ENCODE measurements at places on chromosomes 16 and 17. TPM values are rescaled to one million over a fixed set of nuclear protein-coding genes. Genes with fewer than 3 reads are reported as not detected.

GRCh38 chr16:20740901-20741521 lies 607 bp downstream of the THUMPD1 start:
- H3K36me3 ChIP-seq: peaks cover 2% of the 10 kb centered on the region
- no peaks in the 10 kb centered on the region for H3K27me3 ChIP-seq
- H3K4me3 ChIP-seq: peak overlapping the region; percentile 93

GRCh38 chr17:8122924-8123694 lies 797 bp downstream of the HES7 start:
- H3K27me3 ChIP-seq: peaks cover 5% of the 10 kb centered on the region
- no peak overlapping the region for H3K27ac ChIP-seq
- no peak for DNase-seq
- H3K4me1 ChIP-seq: peaks cover 59% of the 10 kb centered on the region

- no peak overlapping the region for H3K27ac ChIP-seq
- H3K4me1 ChIP-seq: no peaks in the 10 kb centered on the region
- no peak for DNase-seq
- no peaks in the 10 kb centered on the region for H3K27me3 ChIP-seq
Observed at GRCh38 chr17:66904760-66905624, 59.5 kb upstream of the CACNG4 start.

- no peak overlapping the region for H3K27ac ChIP-seq
- no peak overlapping the region for H3K4me3 ChIP-seq
- DNase-seq: no peak
- H3K36me3 ChIP-seq: peaks cover 10% of the 10 kb centered on the region
Observed at GRCh38 chr17:28723159-28723835, 2.7 kb downstream of the TLCD1 start.

- no peak overlapping the region for H3K27ac ChIP-seq
- H3K27me3 ChIP-seq: no peaks in the 10 kb centered on the region
- no peak for DNase-seq
- H3K36me3 ChIP-seq: no peaks in the 10 kb centered on the region
Observed at GRCh38 chr17:61058066-61058465, 341.6 kb upstream of the TBX2 start.

GRCh38 chr16:9817586-9817985 lies 364.6 kb downstream of the GRIN2A start:
- no peaks in the 10 kb centered on the region for H3K36me3 ChIP-seq
- no peak overlapping the region for H3K27ac ChIP-seq
- no peak for DNase-seq

- H3K27ac ChIP-seq: no peak overlapping the region
- H3K4me1 ChIP-seq: peaks cover 9% of the 10 kb centered on the region
- no peak overlapping the region for H3K4me3 ChIP-seq
- no peak for DNase-seq
- H3K36me3 ChIP-seq: peaks cover 6% of the 10 kb centered on the region
Observed at GRCh38 chr16:4805231-4805630, 2.8 kb upstream of the ROGDI start.

- no peak for DNase-seq
- H3K36me3 ChIP-seq: peaks cover 4% of the 10 kb centered on the region
- peaks cover 13% of the 10 kb centered on the region for H3K4me1 ChIP-seq
- H3K27me3 ChIP-seq: no peaks in the 10 kb centered on the region
- H3K27ac ChIP-seq: no peak overlapping the region
Observed at GRCh38 chr16:4481963-4482362, 5.8 kb downstream of the HMOX2 start.

DNA sequence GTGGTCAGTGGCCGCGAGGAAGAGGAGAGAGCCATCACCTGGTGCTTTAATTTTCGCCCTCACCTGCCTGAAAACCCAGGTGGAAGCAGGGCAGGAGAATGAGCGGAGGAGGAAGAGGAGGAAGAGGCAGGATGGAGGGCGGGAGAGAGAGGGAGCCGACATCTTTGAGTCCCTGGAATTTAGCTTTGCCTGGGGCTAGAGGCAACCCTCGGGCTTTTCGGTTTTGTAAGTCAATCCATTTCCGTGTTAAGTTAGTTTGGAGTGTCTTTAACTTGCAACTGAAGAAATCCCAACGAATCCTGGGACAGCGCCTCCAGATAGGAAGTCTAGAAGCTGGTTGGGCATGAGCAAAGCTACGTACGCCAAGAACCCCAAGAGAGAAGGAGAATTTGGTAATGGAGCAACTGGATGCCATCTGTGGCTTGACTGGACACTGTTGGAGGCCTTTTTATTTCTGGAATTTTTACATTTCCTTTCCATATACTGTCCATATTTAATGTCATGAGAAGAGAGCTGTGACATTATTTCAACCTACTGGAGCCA lies 36.9 kb upstream of the ATP2A3 start:
- DNase-seq: no peak
- no peaks in the 10 kb centered on the region for H3K27me3 ChIP-seq
- H3K36me3 ChIP-seq: peaks cover 8% of the 10 kb centered on the region
- H3K4me3 ChIP-seq: no peak overlapping the region

DNA sequence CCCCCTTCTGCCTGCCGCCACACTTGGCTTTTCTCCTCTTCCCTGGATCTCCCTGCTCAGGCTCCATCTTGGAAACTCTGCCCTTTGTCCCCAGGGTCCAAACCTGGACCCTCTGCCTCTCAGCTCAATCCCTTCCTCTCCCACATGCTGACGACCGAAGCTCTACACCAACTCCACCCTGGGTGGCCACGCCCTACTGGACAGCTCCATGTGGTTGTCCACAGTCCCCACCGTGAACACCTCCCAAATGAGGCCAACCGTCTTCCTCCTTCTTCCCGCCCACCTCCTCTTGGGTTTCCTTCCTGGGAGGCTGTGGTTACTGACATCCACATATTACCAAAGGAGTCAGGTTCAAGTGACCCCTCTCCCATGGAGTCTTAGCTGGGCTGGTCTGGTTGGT lies 22.6 kb upstream of the MLKL start:
- no peaks in the 10 kb centered on the region for H3K27me3 ChIP-seq
- no peak for DNase-seq
- no peak overlapping the region for H3K27ac ChIP-seq
- H3K4me1 ChIP-seq: no peaks in the 10 kb centered on the region
- no peaks in the 10 kb centered on the region for H3K36me3 ChIP-seq

DNA sequence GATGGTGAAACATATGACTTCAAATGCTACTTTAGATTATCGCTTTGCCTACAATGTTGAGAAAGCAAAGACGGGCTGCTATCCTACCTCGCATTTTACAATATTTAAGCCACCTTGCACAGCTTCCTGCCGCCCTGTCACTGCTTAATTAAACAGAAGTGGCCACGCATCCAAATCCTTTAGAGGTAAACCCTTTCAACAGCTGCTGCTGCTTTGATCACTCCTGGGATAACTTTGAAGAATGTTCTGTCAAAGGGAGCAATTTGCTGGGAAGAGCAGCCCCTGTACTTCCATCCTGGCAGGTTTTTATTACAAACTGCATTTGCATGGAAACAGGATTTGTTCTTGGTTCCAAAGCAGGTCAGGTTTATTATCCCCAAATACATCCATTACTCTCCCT lies 24.2 kb upstream of the SSTR2 start:
- H3K27ac ChIP-seq: no peak overlapping the region
- H3K4me3 ChIP-seq: no peak overlapping the region
- no peaks in the 10 kb centered on the region for H3K27me3 ChIP-seq

- H3K4me1 ChIP-seq: no peaks in the 10 kb centered on the region
- no peak overlapping the region for H3K4me3 ChIP-seq
- no peak overlapping the region for H3K27ac ChIP-seq
- H3K36me3 ChIP-seq: no peaks in the 10 kb centered on the region
- DNase-seq: no peak
Observed at GRCh38 chr17:6989779-6990178, 6.1 kb upstream of the ALOX12 start.

- H3K4me3 ChIP-seq: no peak overlapping the region
- H3K36me3 ChIP-seq: no peaks in the 10 kb centered on the region
- no peak for DNase-seq
- no peak overlapping the region for H3K27ac ChIP-seq
- H3K4me1 ChIP-seq: no peaks in the 10 kb centered on the region
Observed at GRCh38 chr17:12403881-12404398, 261.8 kb upstream of the MYOCD start.

- DNase-seq: no peak
- no peaks in the 10 kb centered on the region for H3K36me3 ChIP-seq
- no peaks in the 10 kb centered on the region for H3K4me1 ChIP-seq
- H3K27me3 ChIP-seq: no peaks in the 10 kb centered on the region
- no peak overlapping the region for H3K4me3 ChIP-seq
- H3K27ac ChIP-seq: no peak overlapping the region
Observed at GRCh38 chr17:77581480-77581879, 377.0 kb upstream of the TNRC6C start.

GRCh38 chr17:8151641-8152111 lies 528 bp downstream of the PER1 start:
- no peaks in the 10 kb centered on the region for H3K27me3 ChIP-seq
- peaks cover 12% of the 10 kb centered on the region for H3K4me1 ChIP-seq
- peak overlapping the region; percentile 69 for H3K4me3 ChIP-seq
- H3K27ac ChIP-seq: peak overlapping the region; percentile 99

EVI2B gene
- total RNA-seq: 2.8 TPM

Measured in liver (tissue), 10 donors.